ENCODE measurements at places on chromosomes 5 and 9. TPM values are rescaled to one million over a fixed set of nuclear protein-coding genes. Genes with fewer than 3 reads are reported as not detected.

The CAMK4 gene
- polyA plus RNA-seq: 1.0 TPM

The UBE2D2 gene
- polyA plus RNA-seq: 230 TPM

The LCN15 gene
- not detected for polyA plus RNA-seq

The FRMD3 gene
- polyA plus RNA-seq: 1.8 TPM

The KCNMB1 gene
- 3.5 TPM for polyA plus RNA-seq

The MZB1 gene
- polyA plus RNA-seq: 0.91 TPM

The DND1 gene
- polyA plus RNA-seq: not detected

The ROPN1L gene
- 0.30 TPM for polyA plus RNA-seq

The PDGFRB gene
- polyA plus RNA-seq: 111 TPM

The SETX gene
- 28.1 TPM for polyA plus RNA-seq

The EIF4EBP3 gene
- polyA plus RNA-seq: 30.2 TPM

The ZCCHC7 gene
- 20.4 TPM for polyA plus RNA-seq

Measured in ovary (tissue), 10 donors.